ENCODE measurements at places on chromosomes 11 and 22. TPM values are rescaled to one million over a fixed set of nuclear protein-coding genes. Genes with fewer than 3 reads are reported as not detected.

- DNase-seq = peak; percentile 67
- H3K4me1 ChIP-seq = peaks cover 3% of the 10 kb centered on the region
- H3K36me3 ChIP-seq = no peaks in the 10 kb centered on the region
- no peaks in the 10 kb centered on the region for H3K27me3 ChIP-seq
Observed at GRCh38 chr22:22928666-22929380, 41.2 kb downstream of the IGLL5 start.

Gene ANO9
- 8.5 TPM for polyA plus RNA-seq

DNA sequence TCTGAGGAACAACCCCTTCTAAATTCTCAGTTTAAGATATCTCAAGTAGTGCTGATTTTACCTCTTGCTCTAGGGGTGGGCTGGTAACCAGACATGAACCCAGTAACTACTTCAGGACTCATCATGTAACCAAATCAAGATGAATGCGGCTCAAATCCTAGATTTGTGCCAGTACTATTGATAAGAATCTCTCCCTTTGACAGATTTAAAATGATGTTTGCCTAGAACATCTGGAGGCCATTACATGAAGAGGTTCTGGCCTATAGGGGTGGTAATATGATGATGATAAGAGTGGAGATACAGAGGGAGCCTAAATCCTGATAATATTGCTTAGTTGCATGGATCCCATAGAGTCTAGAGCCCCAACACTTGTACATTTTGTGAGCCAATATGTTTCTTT lies 672.6 kb upstream of the ANO5 start:
- no peaks in the 10 kb centered on the region for H3K27me3 ChIP-seq
- DNase-seq = no peak
- H3K27ac ChIP-seq = no peak overlapping the region
- no peak overlapping the region for H3K4me3 ChIP-seq
- H3K4me1 ChIP-seq = no peaks in the 10 kb centered on the region
- H3K36me3 ChIP-seq = no peaks in the 10 kb centered on the region

GRCh38 chr11:9971894-9972293 lies 308.0 kb downstream of the SWAP70 start:
- DNase-seq = no peak
- no peaks in the 10 kb centered on the region for H3K36me3 ChIP-seq
- no peaks in the 10 kb centered on the region for H3K4me1 ChIP-seq
- no peak overlapping the region for H3K27ac ChIP-seq

- no peaks in the 10 kb centered on the region for H3K27me3 ChIP-seq
- H3K27ac ChIP-seq = no peak overlapping the region
- no peak overlapping the region for H3K4me3 ChIP-seq
Observed at GRCh38 chr22:25898707-25899365, 156.8 kb downstream of the MYO18B start.

Gene OR8H2
- polyA plus RNA-seq = not detected

- H3K27me3 ChIP-seq = no peaks in the 10 kb centered on the region
- no peaks in the 10 kb centered on the region for H3K36me3 ChIP-seq
- H3K4me1 ChIP-seq = no peaks in the 10 kb centered on the region
- no peak overlapping the region for H3K4me3 ChIP-seq
- no peak overlapping the region for H3K27ac ChIP-seq
Observed at GRCh38 chr22:36182857-36183256, 18.8 kb downstream of the APOL4 start.

- no peak overlapping the region for H3K4me3 ChIP-seq
- no peaks in the 10 kb centered on the region for H3K27me3 ChIP-seq
- no peak for DNase-seq
- H3K4me1 ChIP-seq = no peaks in the 10 kb centered on the region
Observed at GRCh38 chr11:60625262-60625661, 74.2 kb upstream of the MS4A8 start.

Gene SLC22A24
- polyA plus RNA-seq = not detected

DNA sequence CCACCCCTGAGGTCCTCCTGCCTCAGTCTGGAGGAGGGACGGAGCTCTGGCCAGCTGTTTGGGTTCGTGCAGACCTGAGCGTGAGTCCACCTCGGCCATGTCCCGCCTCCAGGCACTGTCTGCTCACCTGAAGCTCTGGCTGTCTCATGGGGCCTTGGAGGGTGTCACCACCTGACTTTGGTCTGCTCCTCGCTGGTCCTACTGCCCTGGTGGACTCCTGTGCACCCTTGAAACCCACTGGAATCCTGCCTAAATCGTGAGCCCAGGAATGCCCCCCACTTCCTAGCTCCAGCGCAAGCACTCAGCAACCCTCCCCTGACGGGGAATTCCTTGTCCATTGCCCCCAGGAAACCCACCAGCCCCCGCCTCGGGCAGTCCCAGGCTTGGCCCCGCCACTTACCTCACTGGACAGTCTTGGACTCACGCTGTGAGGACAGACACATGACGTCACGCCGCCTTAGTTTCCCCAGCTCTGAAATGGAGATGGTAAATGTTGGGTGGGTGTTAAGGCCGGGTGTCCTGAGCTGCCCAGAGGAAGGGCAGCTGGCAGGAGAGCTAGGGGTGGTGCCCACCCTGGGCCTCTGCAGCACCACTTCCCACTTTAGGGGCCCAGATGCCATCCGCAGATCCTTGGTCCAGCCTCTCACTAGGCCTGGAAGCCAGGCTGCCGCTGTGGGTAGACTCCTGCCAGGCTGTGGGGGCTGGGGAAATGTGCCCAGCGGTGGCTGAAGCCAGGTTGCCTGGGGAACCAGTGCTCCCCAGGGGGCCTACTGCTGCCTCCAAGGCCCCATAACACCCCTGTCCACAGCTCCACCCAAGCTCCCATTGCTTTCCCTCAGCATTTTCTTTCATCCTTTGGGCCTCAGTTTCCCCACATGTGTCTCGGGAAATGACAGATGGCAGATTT lies 18.2 kb upstream of the TBX1 start:
- peaks cover 4% of the 10 kb centered on the region for H3K27me3 ChIP-seq
- no peaks in the 10 kb centered on the region for H3K4me1 ChIP-seq

DNA sequence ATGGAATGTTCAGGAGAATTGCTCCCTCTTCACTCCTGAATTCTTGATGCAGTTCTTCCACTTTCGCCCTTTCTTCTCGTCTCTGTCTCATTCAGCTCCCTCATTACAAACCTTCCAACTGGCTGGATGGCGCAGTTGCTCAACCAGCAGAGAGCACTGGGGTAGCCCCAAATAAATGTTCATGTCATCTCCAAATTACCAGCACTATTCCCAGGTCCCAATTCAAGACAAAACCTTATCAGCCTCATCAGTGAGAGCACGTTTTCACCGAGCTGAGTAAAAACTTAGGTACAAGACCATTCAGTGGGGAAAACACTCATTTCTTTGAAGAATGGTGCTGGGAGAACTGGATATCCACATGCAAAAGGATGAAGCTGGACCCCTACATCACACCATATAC lies 120.0 kb downstream of the MED15 start:
- H3K4me3 ChIP-seq = no peak overlapping the region
- H3K27ac ChIP-seq = no peak overlapping the region
- no peaks in the 10 kb centered on the region for H3K4me1 ChIP-seq
- H3K36me3 ChIP-seq = no peaks in the 10 kb centered on the region

Gene TRIM51
- not detected for polyA plus RNA-seq

- no peaks in the 10 kb centered on the region for H3K27me3 ChIP-seq
- DNase-seq = no peak
- no peaks in the 10 kb centered on the region for H3K36me3 ChIP-seq
- no peaks in the 10 kb centered on the region for H3K4me1 ChIP-seq
- H3K27ac ChIP-seq = no peak overlapping the region
Observed at GRCh38 chr11:108568195-108568858, 25.2 kb downstream of the EXPH5 start.

Gene FGF4
- polyA plus RNA-seq = not detected

Gene ILK
- polyA plus RNA-seq = 146 TPM

Gene UPK3A
- polyA plus RNA-seq = 0.28 TPM

Data from left lung (tissue), 14 donors.